Stimulated activated CD4-positive, alpha-beta T cell treated with anti-CD3 and anti-CD28 coated beads, Interleukin-1b, Interleukin-23, amount 100 ng/mL, for 4 hours (primary cell): ENCODE measurements at places on chromosomes 2 and 18.

- no peak for DNase-seq
Observed at GRCh38 chr2:238643400-238643907, 204.4 kb upstream of the TWIST2 start.

DNA sequence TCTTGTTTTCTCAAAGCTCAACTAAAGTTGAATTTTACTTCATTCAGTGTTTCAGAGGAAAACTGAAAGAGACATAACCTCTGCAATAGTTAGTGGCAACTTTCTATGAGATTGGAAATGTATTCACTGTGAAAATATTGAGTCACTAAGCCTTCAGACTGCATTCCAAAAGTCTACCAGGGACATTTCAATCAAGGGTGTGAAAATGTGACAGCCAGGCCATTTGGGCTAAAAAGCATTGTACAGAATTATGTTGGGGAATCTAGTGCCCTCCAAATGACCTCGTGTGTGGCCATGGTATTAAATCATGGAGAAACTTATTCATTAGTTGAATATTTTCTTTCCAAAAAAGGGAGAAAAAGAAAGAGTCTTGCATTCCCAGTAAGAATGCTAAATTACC, 251.9 kb downstream of the GRB14 start:
- no peak for DNase-seq

DNA sequence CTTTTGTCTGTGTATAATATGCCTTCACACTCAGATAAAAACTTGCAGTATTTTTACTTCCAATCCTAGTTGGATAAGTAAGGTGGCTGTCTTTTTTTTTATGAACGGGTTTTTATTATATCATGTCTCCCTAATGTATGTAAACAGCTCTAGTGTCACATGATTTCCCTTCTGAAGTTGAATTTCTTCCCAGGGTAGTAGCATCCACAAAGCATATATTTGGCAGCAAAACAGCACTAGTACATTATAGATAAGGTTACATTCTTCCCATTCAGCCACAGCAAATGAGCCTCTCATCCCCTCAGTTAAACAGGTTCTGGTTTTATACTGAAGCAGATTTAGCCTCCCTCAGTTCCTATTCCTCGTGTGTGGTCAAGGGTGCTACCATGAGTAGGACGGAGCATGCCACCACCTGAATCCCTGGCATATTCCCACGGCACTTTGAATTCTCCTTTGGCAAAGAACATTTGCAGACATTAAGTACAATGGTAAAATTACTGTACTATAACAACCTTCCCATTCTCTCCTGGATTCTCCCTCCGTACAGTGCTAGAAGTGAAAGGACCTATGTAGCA, 15.4 kb upstream of the DTNA start:
- no peak for DNase-seq

DNA sequence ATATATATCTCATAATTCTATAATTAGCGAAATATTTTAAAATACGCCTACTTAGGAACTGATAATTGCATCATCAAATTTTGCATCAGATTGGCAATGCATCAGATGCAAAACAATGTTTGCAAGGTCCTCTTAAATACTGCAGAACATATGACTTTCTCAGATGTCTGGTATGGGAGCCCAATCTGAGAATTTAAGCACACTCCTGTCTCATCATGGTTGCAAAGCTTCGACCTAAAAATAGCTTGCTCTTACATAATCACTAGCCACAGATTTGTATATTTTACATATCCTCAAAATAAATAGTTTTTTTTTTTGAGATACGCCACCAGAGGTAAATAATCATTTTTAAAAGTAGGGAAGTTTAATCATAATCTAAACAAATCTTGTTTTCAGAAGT, 123.2 kb downstream of the CABYR start:
- DNase-seq = no peak

DNA sequence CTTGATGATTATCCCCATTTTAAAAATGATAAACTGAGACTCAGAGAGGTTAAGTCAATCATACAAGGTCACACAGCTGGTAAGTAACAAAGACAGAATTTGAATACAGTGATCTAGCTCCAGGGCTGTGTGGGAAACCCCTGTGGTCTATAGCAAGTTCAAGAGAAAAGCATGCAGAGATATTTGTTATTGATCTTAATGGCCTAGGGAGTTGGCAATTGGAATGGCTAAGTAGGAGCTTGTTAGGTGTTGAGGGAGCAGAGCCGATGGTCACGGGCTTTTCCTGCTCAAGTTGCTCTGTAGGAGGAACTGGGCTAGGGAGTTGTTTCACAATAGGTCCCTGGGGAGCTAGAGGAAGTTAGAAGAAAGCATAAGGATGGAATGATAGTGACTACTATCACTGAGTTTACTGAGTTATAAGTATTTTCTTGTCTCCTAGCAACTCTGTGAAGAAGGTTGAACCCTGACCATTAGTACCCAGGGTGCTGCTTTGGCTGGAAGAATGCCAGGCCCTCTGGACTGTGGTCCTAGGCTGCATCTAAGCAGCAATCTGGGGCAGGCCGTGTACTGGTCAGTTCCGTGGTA, 30.0 kb downstream of the RNF125 start:
- no peak for DNase-seq
